Epithelial cell of proximal tubule (primary cell): ENCODE measurements at places on chromosomes 5 and 9. TPM values are rescaled to one million over a fixed set of nuclear protein-coding genes. Genes with fewer than 3 reads are reported as not detected.

Gene PCDHB5
- total RNA-seq, result 0.22 and 0.63 TPM in 2 replicates

Gene FOXD4L3
- total RNA-seq, result not detected in 2 replicates

Gene GPRIN1
- total RNA-seq, result 34.0 and 40.2 TPM in 2 replicates

Gene OR13C9
- total RNA-seq, result not detected in 2 replicates

Gene GABBR2
- 0.51 and 0.75 TPM in 2 replicates for total RNA-seq

Gene FTMT
- total RNA-seq, result not detected in 2 replicates

Gene FRMD3
- total RNA-seq, result 1.4 and 2.4 TPM in 2 replicates
